NCI-H2081 (cell line): ENCODE measurements at places on chromosomes 16 and 17.
A peak's percentile ranks its signal among the peaks of the same experiment; 100 is the strongest.

DNA sequence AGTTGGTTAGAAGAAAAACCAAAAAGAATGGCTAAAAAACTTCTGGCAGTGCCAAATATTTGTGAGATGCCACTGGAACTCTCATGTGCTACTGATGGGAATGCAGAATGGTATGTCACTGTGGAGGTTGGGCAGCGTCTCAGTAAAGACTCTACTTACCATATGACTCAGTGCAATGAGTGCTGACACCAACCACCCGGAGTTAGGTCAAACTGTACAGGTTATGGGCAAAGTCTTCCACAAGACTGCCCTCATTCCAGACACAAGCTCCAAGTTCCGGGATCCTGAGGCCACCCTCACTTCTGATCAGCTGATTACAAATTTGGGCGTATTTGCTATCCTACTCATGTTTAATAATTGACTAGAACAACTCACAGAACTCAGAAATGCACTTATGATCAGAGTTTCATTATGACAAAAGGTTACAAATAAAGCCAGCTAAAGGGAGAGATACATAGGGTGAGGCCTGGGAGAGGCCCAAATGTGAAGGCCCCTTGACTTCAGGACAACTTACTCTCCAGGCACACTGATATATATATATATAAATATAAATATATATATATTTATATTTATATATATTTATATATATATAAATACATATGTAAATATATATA, 114.9 kb downstream of the TRIM37 start:
- no peak for DNase-seq

GRCh38 chr16:55949518-55949917, 74.3 kb upstream of the CES5A start:
- no peak for DNase-seq

- DNase-seq = no peak
Measured at GRCh38 chr16:88461331-88462269, 8.5 kb downstream of the ZFPM1 start.

GRCh38 chr17:67058036-67058435, 13.7 kb downstream of the CACNG1 start:
- no peak for DNase-seq

DNA sequence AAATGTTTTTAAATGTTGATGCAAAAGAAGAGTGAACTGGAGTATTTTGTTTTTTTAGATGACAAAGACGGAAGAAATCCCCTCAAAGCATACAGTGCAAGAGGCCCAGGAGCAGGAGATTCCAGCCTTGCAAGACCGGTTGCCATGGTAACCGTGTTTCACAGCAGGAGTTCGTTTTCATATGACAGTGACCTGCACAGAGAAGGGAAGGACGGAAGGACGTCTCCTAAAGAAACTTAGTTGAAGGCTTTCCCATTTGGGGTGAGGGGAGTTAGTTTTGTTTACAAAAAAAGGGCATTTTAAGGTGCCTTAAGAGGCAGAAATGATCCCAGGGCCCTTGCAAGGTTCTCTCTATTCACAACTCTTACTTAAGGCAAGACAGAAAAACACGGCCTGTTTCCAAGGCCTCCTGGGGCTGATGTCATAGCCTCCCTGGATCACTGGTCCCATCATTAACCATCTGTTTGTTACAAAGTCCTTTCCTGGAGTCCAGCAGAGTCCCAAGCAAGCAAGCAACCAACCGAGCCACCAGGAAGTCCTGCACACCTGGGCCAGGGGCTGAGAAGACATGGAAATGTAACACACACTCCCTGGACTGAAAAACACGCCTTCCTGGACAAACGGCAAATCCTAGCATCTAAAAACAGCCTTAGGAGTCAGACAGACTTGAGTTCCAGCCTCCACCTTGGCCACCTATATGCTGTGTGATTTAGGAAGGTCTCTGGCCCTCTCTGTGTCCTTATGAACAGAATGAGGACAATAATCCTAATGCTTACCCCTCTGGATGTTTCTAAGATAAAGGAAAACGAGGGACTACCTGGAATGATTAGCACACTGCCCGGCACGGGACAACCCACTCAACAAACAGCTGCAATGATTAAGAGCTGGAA, 30.3 kb upstream of the RPH3AL start:
- DNase-seq = no peak

GRCh38 chr17:51434434-51435170, 174.3 kb downstream of the UTP18 start:
- no peak for DNase-seq

- DNase-seq = no peak
Measured at GRCh38 chr16:11361701-11362451, 16.6 kb downstream of the RMI2 start.

DNA sequence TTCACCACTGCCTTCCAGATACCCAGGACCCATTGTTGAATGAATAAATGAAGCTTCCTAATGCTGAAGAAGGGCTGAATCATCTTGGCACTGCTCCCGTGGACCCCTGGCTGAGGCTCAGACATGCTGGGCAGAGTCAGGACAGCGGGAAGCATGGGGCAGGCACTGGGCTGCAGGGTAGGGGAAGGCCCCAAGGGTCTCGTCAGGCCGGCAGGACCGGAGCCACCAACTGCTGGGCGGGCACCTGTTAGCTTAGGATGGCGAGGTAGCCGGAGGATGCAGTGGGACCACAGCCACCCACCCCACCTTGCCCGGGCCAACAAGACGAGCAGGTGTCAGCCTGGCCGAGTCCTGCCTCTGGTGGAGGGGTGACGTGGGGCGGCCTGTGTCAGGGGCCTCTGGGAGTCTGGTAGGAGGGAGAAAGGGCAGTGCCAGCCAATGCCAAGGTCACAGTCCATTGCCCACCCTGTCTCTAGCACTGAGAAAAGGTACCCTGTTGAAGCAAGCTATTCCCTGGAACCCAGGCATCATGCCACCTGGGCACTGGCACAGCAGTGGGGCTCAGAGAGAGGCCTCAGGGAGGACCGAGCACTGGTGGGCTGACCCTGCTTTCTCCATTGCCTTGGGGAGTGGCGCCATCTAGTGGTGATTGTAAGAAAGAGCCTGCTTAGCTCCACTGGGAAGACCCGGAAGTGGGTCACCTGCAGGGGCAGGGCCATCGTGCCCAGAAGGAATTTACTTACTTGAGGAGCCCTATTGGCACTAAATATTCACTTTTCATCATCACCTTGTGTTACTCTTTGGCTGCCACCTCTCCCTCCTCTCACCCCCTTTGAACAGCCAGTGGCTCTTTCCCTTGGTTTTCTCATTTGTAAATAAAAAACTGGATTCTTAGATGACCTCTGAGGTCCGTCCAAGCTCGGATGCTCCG, 3.0 kb upstream of the DLX3 start:
- peak; percentile 95 for DNase-seq

DNA sequence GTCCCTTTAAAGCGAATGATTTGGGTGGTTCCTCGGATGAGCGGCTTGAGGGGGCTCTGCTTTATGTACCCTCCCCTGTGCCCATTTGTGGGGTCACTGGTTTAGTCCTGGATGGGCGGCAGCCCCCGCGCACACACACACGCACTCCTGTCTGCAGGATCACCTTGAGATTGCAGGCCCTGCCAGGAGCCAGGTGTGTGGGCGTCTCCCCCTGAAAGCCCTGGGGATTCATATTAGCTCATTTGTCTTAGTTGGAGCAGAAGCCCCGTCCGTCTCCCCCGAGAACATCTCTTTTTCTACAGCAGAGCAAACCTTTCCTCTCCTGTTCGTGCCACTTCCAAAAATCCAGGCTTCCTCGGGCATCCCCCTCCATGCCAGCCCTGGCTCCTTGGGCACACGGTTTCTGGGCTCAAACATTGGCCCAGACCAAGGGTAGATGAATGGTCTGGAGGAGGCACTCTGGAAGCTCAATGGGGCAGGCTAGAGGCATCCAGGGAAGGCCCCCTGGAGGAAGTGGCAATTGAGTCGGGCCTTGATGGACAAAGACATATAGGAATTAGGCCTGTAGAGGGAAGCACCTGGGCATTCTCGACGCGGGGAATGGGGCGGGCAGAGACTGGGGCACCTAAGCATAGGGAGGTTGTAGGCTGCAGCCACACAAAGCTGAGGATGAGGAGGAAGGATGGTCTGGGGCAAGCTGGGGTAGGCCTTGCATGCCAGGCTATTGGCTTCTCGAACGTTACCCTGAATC, 218.5 kb upstream of the GSE1 start:
- no peak for DNase-seq

GRCh38 chr17:58583486-58583885, 69.0 kb upstream of the MTMR4 start:
- no peak for DNase-seq

GRCh38 chr17:33689725-33690124, 396.6 kb upstream of the ASIC2 start:
- DNase-seq = no peak

DNA sequence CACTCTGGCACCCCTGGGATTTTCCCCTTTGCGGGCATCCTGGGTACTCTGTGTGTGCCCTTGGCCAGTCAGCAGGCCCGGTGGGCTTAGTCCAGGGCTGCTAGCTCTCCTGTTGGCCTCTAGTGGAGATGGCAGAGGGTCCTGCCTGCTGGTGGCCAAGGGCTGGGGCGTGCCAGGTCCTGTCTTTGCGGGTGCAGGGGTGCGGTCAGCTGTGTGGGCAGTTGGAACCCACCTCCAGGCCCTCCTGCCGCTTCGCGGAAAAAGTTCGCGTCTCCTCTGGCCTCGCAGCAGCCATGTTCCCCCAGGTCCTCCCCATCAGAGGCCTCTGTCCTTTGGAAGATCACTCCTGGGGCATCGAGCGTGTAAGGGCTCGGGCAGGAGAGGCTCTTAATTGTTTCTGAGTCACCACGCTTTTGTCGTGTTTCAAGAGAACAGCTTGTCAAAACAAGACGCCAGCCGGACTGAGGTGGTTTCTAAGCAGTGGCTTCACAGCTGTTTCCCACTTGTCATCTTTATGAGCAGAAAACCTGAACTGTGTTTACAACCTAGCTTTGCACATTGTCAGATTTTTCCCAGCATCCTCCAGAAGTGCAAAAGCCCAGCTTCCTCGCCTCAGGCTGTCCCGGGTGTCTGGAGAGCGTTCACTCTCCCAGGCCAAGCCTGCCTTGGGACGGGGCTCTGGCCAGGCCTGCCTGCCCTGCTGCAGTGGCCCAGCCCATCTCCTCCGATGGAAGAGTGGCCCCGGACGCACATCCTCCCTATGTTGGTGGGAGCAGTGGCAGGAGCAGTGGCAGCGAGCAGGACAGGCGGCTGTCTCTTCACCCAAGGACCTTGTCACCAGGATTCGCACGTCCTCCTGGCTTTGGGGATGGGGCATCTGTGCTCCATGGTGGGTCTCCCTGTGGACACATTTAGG, 5.0 kb upstream of the DNASE1L2 start:
- no peak for DNase-seq

DNA sequence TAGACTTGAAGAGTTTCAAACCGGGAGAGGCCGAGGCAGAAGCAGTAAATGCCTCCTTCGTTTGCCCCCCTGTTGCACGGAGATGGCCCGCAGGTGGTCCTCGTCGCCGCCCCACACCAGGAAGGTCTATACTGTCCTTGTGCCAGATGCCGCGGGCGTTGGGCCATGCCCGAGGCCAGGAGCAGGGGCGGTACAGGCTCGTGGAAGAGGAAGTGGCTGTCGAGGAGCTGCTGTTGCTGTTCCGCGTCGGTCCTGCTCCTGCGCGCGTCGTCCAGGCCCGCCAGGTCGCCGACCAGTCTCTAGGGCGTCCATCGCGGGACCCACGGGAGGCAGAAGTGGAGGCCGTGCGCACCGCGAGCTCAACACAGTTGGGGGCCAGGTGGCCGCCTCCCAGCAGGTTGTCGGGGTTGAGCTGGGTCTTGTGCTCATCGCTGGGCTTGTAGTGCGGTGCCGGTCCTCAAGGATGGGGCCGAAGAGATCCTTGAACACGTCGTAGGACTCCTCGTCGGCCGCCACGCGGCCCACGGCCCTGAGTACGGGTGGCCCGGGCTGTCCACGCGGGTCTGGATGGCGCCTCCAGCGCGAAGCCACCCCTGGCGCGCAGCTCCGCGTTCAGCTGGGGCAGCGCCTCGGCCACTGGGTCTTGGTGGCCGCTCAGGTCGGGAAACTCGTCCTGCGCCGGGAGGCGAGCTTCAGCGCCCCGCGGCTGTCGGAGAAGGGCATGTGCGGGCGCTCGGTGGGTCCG, 13.1 kb upstream of the C16orf87 start:
- DNase-seq = no peak

DNA sequence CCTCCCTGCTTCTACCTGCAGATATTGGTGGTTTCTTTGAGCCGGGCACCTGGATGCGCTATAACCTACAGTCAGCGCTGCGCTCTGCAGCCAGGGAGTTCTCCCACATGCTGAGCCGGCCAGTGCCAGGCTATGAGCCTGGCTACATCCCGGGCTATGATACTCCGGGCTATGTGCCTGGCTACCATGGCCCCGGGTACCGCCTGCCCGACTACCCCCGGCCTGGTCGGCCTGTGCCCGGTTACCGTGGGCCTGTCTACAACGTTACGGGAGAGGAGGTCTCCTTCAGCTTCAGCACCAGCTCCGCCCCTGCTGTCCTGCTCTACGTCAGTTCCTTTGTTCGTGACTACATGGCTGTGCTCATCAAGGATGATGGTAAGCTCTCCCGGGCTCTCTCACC, 13.2 kb downstream of the CNTNAP1 start:
- no peak for DNase-seq

DNA sequence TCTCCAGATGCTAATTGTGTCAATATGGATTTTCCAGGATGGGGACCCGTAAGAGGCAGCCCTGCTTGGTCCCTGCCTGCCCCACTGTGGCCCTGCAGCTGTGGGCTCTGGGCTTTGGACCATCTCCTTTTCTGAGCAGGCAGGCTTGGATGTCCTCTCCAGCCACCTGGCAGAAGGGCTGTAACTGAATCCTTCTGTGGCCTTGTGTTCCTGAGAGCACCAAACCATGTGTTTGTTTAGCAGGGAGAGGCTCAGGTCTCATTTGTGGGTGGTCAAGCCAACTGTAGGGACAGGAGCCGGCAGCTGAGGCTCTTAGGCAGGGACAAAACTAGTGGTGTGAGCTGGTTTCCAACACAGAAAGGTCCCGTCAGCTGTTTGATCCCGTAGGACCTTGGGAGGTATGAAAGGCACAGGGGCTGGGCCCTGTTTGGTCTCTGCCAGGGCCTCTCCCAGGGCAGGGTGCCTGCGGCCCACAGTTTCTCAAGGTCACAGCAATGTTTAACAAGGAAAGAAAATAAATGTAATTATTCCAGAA, 18.5 kb downstream of the SEC14L5 start:
- DNase-seq = no peak

- no peak for DNase-seq
Measured at GRCh38 chr16:30551781-30552180, 6.4 kb downstream of the ZNF764 start.

DNA sequence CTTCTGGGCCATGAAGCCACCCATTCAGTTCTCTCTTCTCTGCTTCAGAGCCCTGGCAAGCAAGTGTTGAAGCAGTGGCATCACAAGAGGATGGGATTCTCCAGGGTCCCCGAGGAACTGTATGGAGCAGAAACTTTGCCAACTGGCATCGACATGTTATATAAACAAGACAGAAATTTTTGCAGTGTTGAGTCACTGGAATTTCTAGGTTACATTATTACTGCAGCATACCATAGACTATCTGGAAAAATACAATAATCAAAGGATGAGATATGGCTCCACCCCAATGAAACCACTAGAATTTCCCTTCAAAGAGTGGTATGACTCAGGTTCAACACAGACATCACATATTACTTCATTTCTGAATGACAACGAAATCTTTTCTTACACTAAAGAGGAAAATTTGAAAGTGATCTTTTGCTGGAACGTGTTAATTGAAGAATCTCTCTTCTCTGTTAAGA, 343.0 kb upstream of the DYNLRB2 start:
- no peak for DNase-seq
